NCI-H1105 treated with DMSO at 0.1 percent for 48 hours (cell line): ENCODE measurements at places on chromosomes 3 and 15.
A peak's percentile ranks its signal among the peaks of the same experiment; 100 is the strongest.

GRCh38 chr3:17877299-17877698 is 134.9 kb upstream of the TBC1D5 start:
- DNase-seq = no peak

DNA sequence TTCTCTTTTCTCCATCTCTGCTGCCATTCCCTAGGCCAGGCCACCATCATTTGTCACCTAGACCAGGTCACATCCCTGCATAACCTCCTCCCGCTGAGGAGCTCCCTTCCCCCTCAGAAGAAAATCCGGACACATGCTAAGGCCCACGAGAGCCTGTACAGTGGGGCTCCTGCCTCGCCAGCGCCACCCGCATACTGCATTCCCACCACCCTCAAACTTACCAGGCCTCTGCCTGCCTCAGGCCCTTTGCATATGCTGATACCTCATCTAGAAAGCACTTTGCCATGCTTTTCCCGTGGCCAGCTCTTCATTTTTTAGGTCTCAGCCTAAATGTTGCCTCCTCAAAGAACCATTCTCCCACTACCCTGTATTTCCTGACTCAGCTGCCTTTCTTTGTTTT is 220.1 kb upstream of the CTDSPL start:
- no peak for DNase-seq

- no peak for DNase-seq
Measured at GRCh38 chr3:26307192-26307591, 315.4 kb upstream of the LRRC3B start.

DNA sequence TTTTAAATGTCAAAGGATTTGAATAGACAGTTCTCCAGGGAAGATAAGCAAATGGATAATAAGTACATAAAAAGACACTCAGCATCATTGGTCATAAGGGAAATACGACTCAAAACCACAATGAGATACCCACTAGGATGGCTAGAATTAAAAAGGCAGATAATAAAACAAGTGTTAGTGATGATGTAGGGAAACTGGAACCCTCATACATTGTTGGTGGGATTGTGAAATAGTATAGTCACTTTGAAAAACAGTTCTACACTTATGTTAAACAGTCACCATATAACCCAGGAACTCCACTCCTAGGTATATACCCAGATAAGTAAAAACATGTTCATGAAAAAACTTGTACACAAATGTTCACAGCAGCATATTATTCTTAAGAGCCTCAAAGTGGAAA is 72.5 kb downstream of the GPR156 start:
- DNase-seq = no peak

DNA sequence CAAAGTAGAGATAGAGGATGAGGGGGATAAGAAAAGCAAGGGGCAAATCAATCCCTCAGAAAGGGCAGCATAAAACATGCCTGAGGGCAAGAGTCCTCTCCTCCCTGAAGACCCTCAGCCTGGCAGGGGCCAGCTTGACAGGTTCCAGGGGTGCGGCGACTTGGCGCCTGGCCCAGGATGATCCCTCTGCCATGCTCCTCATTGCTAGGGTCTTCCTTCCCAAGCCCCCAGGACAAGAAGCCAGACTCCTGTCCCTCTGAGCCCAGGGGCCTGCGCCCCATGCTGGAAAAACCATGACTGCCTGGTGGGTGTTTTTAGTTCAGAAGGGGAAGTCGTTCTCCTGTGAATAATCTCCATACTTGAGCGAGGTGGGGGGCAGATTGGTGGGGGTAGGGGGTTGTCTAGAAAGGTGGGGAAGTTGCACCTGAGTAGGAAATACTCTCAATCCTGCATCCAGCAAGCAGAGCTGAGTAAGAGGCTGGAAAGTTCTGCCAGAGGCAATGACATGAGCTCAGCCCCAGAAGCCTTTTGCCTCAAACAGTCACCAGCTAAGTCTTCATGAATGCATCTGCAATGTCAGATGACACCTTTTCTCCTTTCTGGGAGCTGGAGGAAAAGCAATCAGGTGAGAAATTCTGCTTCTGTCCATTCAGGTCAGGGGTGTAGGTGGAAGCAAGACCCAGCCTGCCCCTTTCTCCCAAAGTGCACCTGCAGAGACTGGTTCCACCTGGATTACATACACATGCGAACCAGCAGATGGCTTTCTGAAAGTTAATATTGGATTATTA is 18.3 kb downstream of the SLC12A8 start:
- DNase-seq = peak; percentile 26

GRCh38 chr15:99507504-99508310 is 58.1 kb upstream of the MEF2A start:
- DNase-seq = peak; percentile 98

DNA sequence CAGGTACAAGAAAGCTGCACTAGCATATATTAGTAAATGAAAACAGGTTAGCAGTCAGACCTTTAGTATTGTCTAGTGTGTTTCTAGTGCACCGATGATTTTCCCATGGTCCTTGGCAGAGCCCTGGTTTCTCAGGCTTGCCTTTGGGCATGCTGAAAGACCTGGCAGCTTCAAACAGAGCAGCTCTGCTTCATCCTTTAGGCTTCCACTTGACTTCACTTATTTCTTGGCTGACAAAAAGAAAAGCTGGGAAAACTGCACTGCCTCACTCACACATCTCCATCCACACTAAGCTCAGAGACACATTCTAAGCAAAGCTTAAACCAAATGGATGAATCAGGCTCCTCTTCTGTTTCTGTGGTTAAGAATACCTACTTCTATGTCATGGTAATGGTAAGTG is 374.8 kb upstream of the PDZRN3 start:
- DNase-seq = no peak

- DNase-seq = no peak
Measured at GRCh38 chr3:134883697-134884385, 88.8 kb downstream of the EPHB1 start.

- no peak for DNase-seq
Measured at GRCh38 chr3:34283751-34284150, 485.3 kb downstream of the PDCD6IP start.

DNA sequence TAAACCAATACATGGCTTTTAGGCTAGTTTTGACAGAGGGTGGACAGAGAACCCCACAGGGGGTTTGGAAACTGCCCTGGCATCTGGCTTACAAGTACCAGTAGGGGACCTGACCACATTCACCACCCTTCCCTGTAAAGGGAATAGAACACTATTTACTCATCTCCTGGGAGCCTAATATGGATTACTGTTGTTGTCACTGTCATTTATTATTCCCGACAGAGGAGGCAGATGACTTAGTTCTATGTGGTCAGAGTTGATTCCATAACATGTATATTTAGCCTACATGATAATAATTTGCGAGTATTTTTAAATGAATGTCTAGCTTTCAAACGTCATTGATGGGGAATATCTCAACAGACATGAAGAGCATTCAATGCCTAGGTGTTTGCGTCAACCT is 15.9 kb downstream of the ZBTB38 start:
- no peak for DNase-seq

DNA sequence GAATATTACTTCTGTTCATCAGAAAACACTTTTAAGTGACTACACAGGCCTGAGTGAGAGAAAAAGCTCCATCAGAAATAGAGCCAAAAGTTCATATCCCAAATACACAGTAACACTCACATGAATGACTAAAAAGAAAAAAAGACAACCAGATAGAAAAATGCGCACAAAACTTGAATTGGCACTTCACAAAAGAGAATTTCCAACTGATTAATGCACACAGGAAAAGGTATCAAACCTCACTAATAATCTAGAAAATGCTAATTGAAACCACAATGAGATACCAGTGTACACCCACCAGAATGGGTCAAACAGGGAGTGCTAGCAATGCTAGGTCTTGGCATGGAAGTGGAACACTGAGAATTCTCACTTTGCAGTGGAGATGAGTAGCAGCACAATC is 78.6 kb downstream of the HERC2 start:
- DNase-seq = no peak

DNA sequence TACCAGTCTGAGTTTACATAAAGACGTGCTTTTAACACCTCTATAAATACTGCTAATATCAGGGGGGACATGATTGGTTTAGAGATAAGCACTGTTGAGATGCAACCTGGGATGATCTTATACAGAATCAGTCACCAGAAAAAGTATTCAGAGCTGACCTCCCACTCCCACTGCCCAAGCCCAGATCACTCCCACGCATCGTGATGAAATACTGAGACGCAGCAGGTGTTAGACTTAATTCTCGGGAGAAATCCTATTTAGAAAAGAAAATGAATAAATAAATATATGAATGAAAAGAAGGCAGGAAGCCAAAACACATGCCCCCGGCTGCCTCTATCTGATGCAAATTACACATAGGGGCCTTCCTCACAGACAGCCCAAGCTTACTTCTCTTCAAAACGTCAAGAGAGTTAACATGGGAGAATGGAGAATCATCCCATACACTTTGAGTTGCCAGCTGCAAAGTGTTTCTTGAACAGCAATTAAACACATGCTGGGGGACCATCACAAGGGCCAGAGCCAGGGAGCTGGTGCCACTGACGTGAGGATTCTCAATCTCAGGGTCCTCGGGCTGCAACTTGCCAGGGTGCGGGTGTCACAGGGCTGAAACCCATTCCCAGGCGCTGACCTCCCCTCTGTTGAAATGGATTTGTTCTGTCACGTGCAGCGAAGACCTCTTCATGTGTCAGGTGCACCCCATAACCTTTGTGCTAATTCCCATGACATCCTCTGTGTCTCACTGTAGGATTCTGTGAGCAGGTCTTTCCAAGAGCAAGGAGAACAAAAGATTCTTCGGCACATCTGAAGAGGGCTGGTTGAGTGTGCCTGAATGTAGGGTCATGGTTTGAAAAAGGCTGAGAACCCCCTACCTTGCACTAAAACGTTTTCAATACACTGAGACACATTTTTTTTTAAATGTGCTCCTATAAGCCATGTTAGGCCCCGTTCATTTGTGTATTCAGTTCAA is 764.2 kb upstream of the ARRDC4 start:
- no peak for DNase-seq

GRCh38 chr3:150936693-150937092 is 31.5 kb upstream of the MINDY4B start:
- no peak for DNase-seq

GRCh38 chr15:29687939-29688505 is 134.2 kb downstream of the TJP1 start:
- DNase-seq = no peak

DNA sequence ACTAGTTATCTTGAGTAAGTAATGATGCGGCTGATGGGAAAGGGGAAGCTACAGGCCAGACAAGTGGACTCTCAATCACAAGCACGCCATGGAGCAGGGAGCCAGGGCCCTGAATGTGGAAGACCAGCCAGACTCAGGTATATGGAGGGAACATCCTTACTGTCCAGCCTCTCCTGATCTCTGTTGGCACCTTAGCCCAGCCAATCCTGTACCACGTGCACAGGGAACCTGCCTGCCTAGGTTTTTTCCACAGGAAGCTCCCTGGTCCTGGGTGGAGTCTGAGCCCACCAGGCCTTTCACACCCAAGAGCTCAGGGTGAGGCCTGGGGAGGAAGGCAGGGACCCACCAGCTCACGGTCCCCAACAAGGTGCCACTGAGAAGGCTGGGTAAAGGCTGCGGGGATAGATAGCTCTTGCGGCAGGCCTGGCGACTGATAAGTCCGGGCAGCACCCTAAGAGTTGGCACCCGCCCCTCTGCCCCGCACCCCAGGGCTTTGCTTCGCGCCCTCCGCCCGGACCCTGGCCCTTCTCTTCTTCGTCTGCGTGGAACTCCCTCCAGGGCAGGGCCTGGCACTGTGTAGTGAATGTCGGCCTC is 933 bp upstream of the APEH start:
- DNase-seq = no peak

- no peak for DNase-seq
Measured at GRCh38 chr3:12750658-12751071, 8.4 kb downstream of the TMEM40 start.

- no peak for DNase-seq
Measured at GRCh38 chr15:81473177-81473576, 99.2 kb upstream of the TMC3 start.

DNA sequence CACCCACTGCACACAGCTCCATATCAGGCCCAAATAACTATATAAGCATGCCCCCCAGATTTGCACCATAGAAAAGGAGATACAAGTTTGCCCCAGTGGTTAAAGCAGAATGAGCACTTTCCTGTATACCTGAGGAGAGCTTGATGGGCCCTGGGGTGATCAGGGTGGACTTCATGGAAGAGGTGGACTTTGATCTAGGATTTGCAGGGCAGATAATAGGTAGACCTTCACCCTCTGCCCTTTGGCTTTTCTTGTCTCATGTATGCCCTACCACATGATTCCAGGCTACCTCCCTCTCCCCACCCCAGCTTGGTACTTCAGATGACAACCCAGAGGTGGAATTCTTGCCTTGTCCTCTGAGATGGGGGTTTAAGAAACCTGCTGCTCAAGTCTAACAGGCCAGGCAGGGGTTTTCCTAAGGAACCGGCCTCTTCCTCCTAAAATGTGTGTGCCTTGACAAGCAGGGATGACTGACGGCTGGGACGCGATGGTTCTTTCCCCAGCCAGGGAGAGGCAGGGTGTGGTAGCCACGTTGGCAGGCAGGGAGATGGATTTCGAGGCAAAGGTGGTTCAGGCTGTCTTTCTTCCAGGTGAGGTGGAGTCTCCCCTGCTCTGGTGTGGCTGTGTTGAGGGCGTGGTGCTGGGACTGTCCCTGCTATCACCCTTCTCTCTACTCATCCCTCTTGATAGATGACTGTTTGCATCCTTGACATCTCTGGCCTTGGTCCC is 6.6 kb upstream of the RHCG start:
- no peak for DNase-seq

DNA sequence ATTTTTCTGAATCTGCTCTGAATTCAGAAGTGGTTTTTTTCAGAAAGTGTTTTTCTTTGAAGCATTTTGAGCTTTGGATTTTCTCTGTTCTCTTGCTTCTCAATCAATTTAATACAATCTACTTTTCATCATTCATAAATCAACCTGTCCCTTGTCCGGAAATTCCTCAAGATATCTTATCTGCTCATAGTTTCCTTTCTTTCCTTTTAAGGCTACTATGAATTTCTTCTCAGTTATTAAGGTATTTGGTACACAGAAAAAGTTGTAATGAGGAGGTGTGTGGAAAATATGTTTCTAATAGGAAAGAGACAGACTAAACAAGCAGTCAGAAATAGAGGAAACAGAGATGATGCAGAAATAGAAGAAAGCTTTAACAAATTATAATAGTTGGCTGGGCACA is 14.4 kb downstream of the CGGBP1 start:
- no peak for DNase-seq

- no peak for DNase-seq
Measured at GRCh38 chr3:189652042-189652441, 20.9 kb downstream of the TP63 start.

GRCh38 chr3:29561651-29562149 is 280.8 kb downstream of the RBMS3 start:
- no peak for DNase-seq
